Thyroid gland (tissue), 4 donors: ENCODE measurements at places on chromosomes 16 and 17. TPM values are rescaled to one million over a fixed set of nuclear protein-coding genes. Genes with fewer than 3 reads are reported as not detected.

DNA sequence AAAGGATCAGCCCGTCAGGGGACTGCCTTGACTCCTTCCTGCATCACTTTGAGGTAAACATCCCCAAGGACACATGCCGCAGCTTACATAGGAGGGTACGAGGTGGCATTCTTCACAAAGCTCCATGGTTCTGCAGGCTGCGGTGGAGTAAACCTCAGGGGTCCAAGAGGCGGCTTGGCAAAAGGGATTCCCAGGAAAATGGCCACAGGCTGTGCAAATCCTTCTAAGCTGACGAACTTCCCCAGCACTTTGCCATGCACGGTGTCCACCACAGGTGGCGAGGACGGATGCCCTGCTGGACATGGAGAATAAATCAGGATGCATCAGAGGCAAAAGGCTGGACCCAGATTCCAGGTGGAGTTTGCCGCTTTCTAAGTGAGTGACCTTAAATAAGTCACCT is 4.2 kb downstream of the CES1 start:
- no peaks in the 10 kb centered on the region for H3K27me3 ChIP-seq
- no peaks in the 10 kb centered on the region for H3K36me3 ChIP-seq
- no peak overlapping the region for H3K4me3 ChIP-seq
- no peak for DNase-seq

DNA sequence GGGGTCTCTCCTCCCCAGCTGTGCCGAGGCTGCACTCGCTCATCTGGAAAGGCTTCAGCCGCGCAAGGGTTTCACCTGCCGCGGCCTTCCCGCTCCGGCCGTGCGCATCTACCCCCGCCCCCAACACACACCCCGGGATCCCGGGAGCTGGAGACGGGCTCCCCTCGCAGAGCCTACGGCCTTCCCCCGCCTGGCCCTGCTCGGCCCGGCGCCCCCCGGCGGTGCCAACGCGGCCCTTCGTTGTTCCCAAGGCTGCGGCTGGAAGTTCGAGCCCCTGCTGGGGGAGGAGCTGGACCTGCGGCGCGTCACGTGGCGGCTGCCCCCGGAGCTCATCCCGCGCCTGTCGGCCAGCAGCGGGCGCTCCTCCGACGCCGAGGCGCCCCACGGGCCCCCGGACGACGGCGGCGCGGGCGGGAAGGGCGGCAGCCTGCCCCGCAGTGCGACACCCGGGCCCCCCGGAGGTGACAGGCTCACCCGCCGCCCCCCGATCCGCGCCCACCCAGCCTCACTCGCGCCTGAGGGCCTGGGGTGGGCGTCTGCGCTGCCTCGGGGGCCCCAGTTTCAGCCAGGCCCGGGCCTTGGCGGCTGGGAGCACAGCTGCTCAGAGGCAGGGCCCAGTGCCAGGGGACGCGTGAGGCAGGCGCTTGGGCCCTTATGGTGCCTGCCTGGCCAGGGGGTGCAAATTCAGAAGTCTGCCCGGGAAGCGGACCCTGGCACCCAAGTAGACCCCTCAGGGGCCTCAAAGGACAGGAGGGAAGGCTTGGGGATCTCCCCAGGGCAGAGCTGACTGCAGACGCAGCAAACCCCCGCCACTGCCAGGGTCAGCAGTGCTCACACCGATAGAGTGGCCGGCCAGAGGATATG is 11.2 kb downstream of the GALK1 start:
- peak overlapping the region; percentile 53 for H3K27ac ChIP-seq
- H3K4me3 ChIP-seq, result no peak overlapping the region
- H3K27me3 ChIP-seq, result no peaks in the 10 kb centered on the region
- peaks cover 22% of the 10 kb centered on the region for H3K4me1 ChIP-seq
- peak; percentile 68 for DNase-seq

DNA sequence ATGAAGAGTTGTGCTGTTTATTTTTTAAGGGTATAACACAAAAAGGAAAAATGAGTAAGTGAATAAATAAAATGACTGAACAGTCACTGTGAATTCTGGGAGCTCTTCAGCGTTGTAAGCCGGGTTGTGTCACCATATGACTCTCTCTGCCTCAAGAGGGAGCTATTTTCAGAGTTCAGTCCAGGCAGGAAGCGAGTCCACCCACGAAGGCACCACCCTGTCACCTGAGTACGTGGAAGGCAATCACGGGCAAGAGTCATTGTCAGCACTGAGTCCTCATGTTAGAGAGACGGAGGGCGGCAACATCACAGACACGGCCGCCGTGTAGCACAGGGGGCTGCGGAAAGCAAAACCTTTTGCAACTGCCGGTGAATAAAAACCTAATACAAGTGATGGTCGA is 227.6 kb downstream of the UTP18 start:
- H3K27ac ChIP-seq, result no peak overlapping the region
- no peaks in the 10 kb centered on the region for H3K27me3 ChIP-seq
- DNase-seq, result peak; percentile 1
- no peak overlapping the region for H3K4me3 ChIP-seq
- H3K36me3 ChIP-seq, result no peaks in the 10 kb centered on the region
- H3K4me1 ChIP-seq, result no peaks in the 10 kb centered on the region

NPIPA3 gene
- total RNA-seq, result not detected

KRT24 gene
- not detected for total RNA-seq

TNFRSF13B gene
- total RNA-seq, result not detected
